T-helper 2 cell (primary cell): ENCODE measurements at places on chromosomes 6 and 20.

DNA sequence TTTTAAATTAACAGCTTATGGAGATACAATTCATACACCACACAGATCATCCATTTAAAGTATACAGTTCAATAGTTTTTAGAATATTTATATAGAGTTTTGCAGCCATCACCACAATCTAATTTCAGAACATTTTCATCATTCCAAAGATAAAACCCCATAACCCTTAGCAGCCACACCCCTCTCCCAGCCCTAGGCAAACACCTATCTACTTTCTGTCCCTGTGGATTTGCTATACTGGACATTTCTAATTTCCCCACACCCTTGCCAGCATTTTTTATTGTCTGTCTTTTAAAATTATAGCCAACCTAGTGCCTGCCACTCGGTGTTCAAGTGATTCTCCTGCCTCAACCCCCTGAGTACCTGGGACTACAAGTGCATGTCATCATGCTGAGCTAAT lies 23.0 kb upstream of the AKAP7 start:
- no peak for DNase-seq

- peak; percentile 42 for DNase-seq
Observed at GRCh38 chr20:9442858-9443257, 71.5 kb upstream of the LAMP5 start.

GRCh38 chr6:28586962-28587745 lies 61.5 kb downstream of the GPX5 start:
- DNase-seq = peak; percentile 27

- DNase-seq = no peak
Observed at GRCh38 chr20:62494537-62494936, 18.7 kb upstream of the GATA5 start.

DNA sequence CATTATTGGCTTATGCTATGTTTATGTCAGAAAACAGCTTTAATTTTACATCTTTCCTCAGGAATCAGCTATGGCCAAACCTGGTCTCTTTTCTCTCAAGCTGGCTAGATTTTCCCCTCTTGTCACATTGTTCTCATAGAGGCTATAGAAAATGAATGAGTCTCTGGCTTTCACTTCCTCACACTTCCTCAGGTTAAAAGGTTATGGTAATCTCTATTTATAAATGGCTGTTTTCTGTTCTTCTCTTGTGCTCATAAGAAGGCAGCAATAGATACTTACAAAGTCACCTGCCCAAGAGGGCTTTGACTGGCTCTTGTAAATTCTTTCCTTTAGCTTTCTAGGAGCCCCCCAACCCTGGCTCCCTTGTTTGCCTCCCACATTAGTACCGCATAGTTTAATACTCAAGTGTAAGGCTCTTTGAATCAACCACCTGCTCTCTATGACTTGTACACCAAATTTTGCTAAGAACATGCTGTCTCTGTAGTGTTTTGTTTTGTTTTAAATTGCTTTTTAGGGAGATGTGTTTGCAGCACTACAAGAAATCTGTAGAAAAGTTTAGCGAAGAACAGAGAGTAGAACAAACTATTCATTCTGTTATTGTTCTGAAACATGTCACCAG lies 897.4 kb upstream of the CITED2 start:
- no peak for DNase-seq

DNA sequence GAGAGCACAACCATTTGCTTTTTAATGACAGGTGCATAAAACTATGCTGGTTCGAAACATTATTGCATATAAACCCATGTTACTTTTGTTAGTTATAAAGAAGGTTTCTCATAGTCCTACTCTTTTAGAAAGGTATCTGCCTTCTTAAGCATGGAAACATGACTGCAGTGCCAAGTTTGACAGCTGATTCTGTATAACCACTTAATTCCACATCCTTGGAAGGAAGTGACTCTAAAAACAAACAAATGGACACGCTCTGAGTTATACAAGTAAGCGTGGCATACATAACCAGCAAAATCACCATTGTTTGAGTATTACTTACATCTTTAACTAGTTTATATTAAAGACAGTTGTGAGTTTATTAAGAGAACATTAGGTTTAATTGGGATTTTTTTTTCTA lies 125.0 kb upstream of the HDGFL1 start:
- no peak for DNase-seq

GRCh38 chr6:151917531-151918329 lies 110.2 kb downstream of the ESR1 start:
- no peak for DNase-seq

DNA sequence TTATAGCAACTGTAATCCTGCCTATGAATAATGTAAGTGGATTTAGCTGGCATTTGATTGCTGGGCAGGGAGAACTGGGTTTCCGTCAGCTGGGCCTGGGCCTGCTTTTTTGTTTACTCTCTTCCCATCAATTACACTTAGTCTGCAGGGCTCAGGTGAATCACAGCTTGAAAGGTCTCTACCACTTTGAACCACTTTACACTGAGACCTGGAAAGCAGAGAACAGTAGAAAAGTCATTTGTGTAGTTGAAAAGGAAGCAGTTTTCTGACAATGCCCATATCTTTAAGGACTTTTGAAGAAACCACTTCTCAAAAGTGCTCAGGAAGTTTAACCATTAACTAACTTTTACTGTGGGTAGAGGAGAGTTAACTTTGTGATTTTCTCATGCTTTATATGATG lies 315.4 kb upstream of the SASH1 start:
- no peak for DNase-seq

DNA sequence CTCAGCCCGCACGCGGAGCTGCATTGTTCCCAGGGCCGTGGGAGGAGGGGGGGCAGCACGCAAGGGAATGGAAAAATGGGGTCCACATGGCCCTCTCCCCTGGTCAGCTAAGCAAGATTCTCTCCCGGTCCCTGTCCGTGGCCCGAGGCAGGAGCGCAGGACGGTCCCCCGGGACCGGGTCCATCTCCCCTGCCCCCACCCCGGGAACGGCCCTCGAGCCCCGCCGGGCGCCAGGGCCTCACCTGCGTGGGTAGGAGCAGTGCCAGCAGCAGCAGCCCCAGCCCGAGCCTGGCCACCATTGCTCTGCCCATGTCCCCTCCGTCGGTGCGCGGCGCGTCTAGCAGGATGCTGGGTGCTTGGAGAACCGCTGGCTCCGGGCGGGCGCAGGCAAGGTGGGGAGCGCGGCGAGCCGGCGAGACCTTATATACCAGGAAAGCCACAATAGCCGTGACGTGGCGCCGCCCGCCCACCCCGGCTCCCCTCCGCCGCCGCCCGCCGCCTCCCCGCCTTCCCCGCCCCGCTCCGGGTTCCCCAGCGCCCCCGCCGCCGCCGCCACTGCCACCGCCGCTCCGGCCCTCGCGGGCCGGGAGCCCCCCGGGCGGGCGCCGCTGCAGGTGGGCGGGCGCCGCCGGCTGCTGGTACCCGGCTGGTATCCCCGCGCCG lies at the start of gene CD24:
Gene CD24 (minus strand): TSS at position 394 of the 663 bp plus-strand sequence. CDS start 83 bp downstream, at position 311.
- DNase-seq = no peak

- DNase-seq = no peak
Observed at GRCh38 chr6:55866128-55866527, 9.3 kb downstream of the BMP5 start.

- no peak for DNase-seq
Observed at GRCh38 chr6:43843097-43843645, 73.2 kb downstream of the VEGFA start.

DNA sequence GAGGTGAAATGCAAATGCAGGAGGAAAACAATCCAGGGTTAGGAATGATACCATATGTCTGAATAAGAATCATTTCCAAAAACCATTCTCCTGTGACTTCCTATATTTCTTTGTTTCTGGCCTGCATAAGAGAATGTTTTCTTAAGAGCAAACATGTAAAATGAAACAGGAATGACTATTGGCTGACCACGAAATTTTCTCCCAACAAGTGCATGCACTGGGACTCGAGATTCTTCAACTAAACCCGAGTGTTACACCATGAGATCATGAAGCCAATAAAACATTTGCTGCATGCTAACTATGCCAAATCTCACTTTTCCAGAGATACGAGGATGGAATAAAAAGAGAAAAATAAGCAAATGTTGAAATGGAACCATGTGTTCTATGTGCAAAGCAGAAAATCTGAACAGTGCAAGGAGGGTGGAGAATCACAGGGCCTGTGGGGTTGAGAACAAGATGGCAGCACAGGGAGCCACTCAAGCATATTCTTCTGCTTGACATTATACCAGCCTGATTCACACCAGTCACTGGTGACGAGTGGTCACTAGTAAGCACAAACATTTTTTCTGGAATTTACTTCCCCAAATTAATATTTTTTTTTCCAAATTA lies 212.2 kb upstream of the FOXA2 start:
- DNase-seq = no peak

GRCh38 chr6:13522656-13523055 lies 35.3 kb upstream of the GFOD1 start:
- no peak for DNase-seq

DNA sequence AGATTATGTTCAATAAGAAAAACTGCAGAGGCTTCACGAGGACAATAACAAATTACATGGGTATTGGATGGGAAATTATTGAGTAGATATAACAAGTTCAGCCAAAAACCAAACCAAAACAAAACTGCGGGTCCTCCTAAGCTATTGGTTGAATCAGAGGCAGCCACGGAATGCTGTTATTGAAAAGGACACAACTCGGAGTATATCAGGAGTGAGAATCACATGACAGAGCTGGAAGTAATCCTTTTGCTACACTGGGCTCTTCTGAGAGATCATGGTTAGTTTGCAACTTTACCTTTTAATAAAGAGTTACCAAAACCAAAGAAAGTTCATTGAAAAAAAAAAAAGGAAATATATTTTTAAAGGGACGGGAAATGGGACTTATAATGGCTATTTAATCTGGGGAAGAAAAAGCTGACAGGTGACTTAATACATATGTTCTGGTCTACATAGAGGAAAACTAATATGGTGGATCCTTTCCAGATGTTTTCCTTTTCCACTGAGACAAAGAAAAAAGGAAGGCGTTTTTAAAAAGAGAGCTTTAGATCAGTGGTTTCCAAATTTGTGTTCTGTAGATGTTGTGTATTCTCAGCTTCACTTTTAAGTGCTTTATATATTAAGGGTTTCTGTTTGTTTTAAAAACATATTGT lies 6.9 kb upstream of the CITED2 start:
- no peak for DNase-seq

- no peak for DNase-seq
Observed at GRCh38 chr20:5871459-5872410, 78.6 kb downstream of the TRMT6 start.

GRCh38 chr20:33568378-33568777 lies 78.5 kb downstream of the CBFA2T2 start:
- no peak for DNase-seq

GRCh38 chr6:36797653-36798052 lies 41.6 kb downstream of the CPNE5 start:
- no peak for DNase-seq

GRCh38 chr6:85824329-85824728 lies 181.6 kb upstream of the SYNCRIP start:
- no peak for DNase-seq

- DNase-seq = no peak
Observed at GRCh38 chr20:10228330-10228729, 9.7 kb downstream of the SNAP25 start.

DNA sequence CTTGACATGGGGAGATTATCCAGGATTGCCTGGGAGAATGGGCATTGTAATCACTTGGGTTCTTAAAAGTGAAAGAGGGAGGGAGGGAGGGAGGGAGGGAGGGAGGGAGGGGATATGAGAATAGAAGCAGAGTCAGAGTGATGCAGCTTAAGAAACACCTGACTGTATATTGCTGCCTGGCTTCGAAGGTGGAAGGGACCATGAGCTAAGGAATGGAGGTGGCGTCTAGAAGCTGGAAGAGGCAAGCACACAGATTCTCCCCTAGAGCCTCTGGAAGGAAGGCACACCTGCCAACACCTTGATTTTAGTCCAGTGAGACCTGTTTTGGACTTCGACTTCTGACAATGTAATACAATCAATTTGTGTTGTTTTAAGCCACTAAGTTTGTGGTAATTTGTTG lies 78.4 kb downstream of the PRL start:
- no peak for DNase-seq

DNA sequence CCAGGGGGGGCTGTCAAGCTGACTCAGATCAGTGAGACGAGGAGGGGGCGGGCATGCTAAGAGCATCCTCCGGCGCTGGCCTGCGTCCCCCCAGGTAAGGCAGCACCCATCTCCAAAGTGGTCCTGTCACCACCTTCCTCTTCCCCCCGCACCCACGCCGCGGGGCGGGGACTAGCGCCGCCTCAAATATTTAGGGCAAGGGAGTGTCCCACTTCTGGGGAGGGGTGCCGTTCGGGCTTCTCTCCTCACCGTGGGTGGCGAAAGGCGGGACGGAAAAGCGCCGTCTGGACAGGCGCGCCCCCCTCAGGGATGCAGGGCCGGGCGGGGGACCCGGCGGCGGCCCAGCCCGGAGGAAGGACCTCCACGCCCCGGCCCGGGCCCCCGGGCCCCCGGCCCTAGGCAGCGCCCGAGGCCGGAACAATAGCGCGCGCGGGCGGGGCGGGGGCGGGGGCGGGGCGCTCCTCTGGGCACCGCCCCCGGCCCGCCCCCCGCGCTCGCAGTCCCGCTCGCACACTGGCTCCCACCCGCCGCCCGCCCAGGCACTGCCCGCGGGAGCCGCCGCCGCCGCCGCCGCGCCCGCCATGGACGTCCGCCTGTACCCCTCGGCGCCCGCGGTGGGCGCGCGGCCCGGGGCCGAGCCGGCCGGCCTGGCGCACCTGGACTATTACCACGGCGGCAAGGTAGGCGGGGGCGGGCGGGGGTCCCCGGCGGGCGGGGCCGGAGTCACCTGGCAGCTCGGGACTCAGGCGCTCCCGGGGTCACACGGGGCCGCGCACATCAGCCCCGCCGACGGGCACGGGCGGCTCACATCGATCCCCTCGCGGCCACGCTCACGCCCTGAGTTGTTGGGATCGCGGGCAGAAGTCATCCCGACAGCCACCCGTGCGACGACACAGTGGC lies at the start of gene TOX2:
Gene TOX2 (plus strand): TSS at position 542 of the 900 bp plus-strand sequence. CDS start 40 bp downstream, at position 582.
- peak; percentile 54 for DNase-seq

GRCh38 chr6:84093441-84094435 lies 60.2 kb downstream of the MRAP2 start:
- no peak for DNase-seq

DNA sequence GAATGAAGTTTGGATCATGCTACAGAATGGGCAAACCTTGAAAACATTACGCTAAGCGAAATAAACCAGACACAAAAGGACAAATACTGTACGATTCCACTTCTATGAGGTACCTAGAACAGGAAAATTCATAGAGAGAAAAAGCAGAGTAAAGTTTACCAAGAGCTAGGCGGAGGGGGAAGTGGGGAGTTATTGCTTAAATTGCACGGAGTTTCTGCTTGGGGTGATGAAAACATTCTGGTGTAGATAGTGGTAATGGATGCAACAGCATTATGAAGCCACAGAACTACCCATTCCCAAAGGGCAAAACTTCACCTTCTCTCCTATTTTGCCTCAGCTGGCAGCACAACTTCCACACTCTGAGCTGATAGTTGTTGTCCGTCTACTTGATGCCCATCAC lies 6.4 kb upstream of the PDYN start:
- DNase-seq = no peak

DNA sequence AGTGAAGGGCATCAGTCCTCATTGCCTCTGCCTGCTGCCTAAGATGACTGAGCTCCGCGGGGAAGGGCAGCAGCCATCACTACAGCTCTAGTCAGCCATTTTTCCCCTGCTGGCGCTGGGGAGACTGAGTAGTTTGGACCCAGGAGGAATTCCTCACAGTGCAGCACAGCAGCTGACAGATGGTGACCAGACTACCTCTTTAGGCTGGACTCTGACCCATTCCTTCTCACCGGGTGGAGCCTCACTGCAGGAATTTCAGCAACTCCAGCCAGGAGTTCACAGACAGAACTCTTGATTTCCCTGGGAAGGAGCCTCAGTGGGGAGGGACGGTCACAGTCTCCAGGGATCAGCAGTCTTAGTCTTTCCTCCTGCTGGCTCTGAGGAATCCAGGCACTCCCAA lies 492.0 kb upstream of the MMS22L start:
- no peak for DNase-seq

- no peak for DNase-seq
Observed at GRCh38 chr20:440148-440547, 22.2 kb downstream of the TBC1D20 start.
